ENCODE measurements at places on chromosomes 1 and 21.

DNA sequence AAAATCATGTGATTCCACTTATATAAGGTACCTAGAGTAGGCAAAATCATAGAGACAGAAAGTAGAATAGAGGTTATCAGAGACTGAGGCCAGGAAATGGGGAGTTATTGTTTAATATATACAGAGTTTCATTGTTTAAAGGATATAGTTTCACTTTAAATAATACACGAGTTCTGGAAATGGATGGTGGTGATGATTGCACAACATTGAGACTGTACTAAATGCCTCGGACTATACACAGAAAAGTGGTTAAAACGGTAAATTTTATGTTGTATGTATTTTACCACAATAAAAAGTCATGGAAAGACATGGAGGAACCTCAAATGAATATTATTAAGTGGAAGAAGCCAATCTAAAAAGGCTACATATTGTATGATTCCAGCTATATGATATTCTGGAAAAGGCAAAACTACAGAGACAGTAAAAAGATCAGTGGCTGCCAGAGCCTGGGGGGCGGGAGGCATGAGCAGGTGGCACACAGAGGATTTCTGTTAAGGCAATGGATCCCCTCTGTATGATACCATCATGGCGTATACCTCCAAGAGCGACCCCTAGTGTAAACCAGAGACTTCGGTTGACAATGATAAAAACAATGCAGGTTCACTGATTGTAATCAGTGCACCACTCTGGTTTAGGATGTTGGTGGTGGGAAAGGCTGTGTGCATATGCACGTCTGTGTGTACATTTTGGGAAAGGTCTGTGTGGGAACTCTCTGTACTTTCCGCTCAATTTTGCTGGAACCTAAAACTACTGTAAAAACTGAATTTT is 7.5 kb downstream of the C1orf198 start:
- DNase-seq, result no peak

GRCh38 chr1:159996653-159997052 is 35.1 kb downstream of the PIGM start:
- DNase-seq, result no peak

DNA sequence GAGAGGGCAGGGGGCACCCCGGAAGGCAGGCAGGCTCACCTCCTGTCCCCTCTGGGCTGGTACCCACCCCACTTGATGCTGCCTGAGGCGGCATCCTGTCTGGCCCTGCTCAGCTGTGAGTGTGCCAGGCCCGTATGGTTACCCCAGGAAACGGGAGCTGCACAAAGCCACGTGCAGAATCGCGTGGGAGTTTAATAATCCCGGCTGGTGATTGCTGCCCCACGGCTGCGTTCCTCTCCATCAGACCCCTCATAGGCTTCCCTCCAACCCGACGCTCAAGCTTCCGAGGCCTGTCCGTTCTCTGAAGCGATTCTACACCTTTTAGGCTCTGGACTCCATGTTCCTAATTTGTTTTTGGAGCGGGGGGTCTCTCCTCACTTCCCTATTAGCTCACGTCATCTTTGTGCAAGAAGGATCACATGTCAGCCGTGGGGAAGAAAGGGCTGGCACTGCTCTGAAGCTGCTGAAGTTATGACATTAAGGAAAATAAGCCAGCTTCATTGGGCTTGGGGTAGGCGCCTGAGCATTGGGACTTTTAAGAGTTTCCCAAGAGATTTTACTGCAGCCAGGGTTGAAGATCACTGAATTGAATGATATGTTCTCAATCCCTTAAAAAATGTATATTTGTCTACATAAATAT is 1.1 kb upstream of the B3GALT5 start:
- no peak for DNase-seq

- DNase-seq, result no peak
These were observed 38.6 kb upstream of the ABCD3 start for GRCh38 chr1:94379615-94380014.

DNA sequence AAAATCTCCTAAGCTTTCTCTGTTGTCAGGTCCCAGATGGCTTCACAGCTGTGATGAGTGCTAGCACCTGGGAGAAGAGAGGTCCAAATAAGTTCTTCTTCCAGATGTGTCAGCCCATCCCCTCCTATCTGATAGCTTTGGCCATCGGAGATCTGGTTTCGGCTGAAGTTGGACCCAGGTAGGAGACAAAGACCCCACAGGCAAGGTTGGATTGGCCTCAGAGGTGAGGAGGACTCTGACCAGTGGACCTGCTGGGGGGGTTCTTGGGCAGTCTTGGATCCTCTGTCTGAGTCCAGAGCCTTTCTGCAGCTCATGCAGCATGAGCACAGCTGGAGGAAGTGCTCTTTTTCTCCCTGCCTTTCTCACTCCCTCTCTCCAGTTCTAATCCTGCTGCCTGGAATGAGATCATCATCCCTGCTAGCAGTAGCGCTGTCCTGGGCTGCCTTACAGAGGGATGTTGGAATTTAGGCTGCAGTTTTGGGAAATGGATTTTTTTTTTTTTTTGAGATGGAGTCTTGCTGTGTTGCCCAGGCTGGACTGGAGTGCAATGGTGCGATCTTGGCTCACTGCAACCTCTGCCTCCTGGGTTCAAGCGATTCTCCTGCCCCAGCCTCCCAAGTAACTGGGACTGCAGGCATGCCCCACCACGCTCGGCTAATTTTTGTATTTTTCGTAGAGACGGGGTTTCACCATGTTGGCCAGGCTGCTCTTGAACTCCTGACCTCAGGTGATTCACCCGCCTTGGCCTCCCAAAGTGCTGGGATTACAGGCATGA is 7.1 kb downstream of the RNPEP start:
- DNase-seq, result no peak

- DNase-seq, result no peak
These were observed 10.5 kb upstream of the MDM4 start for GRCh38 chr1:204505674-204506200.

GRCh38 chr1:18199462-18199861 is 91.9 kb downstream of the IGSF21 start:
- peak; percentile 77 for DNase-seq

GRCh38 chr1:32180186-32181060 is 948 bp downstream of the TXLNA start:
- DNase-seq, result peak; percentile 78

DNA sequence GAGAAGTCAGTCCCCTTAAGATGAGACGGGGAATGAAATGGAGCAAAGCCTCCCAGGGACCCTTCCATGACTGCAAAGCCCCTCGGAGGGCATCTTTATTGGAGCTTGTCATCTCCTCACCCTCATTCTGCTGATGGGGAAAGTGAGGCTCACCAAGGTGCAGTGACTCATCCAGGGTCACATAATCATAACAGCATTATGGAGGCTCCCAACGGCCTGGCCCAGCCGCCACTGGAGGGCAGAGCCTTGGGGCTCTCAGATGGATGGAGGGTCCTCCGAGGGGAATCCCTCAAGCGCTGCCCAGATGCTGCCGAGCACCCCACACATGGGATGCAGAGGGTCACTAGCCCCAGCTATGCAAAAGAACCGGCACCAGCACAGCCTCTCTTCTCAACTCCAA is 18.9 kb downstream of the IFFO2 start:
- no peak for DNase-seq

- DNase-seq, result no peak
These were observed 24.7 kb upstream of the ARTN start for GRCh38 chr1:43908858-43909257.

Measured in D341Med (cell line).